GM06990 (cell line): ENCODE measurements at places on chromosomes 12 and 14.

GRCh38 chr12:120710031-120710804, at the start of gene UNC119B:
Gene UNC119B (plus strand): TSS chr12:120710458. CDS start chr12:120710475, 17 bp downstream.
- peak; percentile 68 for DNase-seq

- no peak for DNase-seq
Measured at GRCh38 chr14:96370528-96370927, 7.2 kb downstream of the GSKIP start.

DNA sequence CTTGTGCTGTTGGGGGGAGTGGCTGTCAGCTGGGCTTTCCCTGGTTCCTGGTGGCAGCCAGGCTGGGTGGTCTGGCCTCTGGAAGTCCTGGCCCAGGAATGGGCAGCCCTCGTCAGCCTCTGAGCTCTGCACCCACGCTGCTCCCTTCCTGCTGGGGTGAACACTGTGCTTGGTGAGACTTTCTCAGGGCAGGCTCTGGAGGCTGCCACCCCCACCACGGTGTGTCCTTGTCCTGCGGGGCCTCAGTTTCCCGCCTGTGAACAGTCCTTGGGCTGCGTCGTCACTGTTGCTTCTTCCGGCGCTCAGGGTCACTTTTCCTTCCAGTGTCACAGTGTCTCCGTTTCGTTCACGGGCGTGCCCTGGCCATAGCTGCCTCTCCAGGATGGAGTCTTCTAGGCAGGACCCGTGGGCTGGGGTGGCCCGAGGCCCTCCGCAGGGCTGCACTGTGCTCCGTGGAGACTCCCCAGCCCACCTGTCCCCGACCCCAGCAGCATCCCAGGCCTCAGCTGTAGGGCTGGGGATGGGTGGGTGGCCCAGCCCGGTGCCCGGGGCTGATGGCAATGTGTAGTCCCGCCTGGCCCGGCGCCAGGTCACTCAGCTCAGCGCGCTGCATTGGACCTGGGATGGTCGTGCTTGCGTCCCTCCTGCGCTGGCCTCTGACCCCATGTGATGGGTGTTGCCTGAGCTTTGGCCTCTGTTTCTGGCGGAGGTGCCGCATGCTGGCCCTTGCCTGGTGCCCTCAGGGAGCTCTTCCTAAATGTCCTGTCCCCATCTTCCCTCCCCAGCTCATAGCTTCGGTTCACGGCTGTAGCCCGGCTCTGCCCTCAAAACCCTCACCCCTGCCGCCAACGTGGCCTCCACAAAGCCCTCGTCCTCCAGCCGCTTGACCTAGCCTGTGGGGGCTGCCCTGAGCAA, 6.8 kb downstream of the KIF26A start:
- no peak for DNase-seq

- DNase-seq = no peak
Measured at GRCh38 chr12:122932207-122932606, 34.1 kb downstream of the ABCB9 start.

GRCh38 chr14:98208211-98208611, 1063.8 kb downstream of the BCL11B start:
- DNase-seq = no peak

DNA sequence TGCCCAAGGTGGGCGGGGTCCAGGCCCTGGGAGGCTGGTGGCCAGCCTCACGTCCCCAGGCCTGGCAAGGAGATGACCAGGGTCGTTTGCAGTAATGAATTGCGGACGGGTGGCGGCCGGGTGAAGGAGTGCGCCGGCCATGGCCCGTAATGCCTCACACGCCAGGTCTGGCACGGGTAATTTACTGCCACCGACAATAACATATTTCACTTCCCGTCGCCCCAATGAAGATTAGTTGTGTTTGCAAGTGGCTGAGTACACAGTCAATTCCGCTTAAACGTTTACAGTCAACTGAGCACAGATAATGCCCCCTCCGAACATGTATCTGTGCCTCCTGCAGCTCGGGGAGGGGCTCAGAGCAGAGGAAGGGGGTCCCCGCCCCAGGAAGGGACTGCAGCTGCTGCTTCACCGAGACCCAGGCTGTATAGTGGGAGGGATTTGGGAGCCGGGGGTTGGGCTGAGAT, 48.3 kb downstream of the MVK start:
- no peak for DNase-seq

GRCh38 chr12:127489061-127489460, 777.9 kb upstream of the TMEM132C start:
- no peak for DNase-seq

DNA sequence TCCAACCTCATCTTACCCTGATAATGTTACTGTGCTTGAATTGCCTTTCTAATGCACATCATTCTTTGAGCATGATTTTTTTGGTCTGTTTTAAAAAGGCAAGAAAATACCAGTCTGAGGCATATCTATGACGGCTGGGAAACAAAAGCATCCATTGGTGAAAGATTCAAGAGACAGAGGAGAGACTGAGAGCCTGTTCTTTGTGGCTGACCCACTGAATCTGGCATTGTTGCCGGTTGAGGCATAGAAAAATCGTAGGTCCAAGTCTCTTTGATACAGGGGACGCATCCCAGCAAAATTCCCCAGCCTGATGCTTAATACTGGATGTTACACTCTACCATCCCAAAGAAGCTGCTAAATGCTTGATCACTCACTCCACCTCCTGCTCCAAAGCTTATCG, 2.9 kb upstream of the KLHL42 start:
- no peak for DNase-seq

DNA sequence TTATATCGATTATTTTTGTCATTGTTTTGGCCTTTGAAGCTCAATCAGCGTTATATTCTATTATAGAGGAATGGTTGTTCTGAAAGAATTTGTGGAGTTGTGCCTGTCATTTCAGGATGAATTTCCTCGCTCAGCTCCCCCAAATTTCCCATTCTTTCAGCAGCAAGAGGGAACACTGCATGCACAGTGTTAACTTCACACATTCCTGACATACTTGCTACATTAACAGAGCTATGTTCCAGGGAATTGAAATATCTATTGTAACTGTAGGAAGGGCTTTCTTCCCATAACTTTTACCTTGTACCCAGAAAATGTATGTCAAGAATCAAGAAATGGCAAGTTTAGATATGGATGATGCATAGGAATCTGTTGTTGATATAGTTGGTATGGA, 379.0 kb downstream of the LRIG3 start:
- no peak for DNase-seq

GRCh38 chr12:56928262-56928661, 5.9 kb downstream of the SDR9C7 start:
- DNase-seq = no peak

GRCh38 chr14:76698191-76698590, 63.1 kb upstream of the VASH1 start:
- DNase-seq = no peak

DNA sequence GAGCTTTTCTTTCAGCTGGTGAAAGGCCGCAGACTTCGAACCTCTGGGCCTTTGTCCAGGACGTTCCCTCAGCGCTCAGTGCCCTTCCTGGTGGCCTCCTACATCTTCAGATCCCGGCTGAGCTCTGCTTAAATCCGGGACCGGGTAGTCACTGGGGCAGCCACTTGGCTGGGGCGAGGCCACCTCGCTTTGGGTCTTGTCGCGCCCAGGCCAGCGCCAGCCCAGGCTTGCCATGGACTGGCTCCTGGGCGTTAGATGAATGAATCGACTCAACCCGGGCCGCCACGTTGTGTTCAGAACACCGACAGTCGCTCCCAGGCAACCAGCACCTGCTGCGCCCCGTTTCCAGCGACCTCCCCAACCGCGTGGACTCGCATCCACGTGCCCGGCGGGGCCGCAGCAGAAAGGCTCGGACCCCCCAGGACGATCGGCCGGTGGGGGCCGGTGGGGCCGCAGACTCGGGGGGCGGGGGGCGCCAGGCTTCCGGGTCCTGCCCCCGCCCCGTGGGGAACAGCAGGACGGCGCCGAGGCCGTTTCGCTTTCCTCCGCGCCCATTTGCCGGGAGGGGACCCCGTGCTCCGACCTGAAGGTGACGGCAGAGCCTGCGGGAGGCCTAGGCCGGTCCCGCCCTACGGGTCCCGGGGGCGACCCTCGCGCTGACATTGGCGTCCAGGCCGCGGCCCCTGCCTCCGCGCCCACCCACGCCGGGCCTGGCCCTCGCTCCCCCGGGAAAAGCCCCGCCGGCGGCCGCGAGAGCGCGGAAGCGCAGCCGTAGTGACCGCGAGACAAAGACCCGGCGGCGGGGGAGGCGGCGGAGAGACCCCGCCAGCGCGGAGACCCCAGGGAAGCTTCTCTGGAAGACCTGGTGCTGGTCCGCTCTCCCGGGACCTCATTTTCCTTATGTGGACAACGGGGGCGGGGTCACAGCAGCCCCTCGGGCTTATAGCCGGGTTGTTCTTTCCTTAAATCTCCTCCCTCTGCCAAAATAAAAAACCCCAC, 37.3 kb upstream of the RCOR1 start:
- DNase-seq = peak; percentile 63

DNA sequence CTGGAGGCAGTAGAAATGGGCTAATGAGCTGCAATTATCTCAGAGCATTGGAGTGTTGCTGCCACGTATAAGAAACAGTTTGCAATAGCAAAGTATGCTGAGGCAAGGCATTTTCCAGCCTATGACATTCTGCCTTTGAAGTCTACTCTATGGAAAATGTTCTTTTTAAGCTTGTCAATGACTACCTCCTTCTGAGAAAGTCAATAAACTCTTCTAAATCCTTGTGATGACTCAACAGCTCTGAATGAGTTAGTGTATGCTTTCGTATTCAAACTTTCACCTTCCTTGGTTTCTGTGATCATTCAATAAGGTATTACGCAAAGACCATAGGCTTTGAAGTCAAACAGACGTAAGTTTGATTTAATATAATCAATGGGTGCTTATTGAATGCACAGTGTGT, 111.2 kb downstream of the CAPZA3 start:
- no peak for DNase-seq

GRCh38 chr12:104049278-104049902, 597 bp downstream of the GLT8D2 start:
- DNase-seq = no peak

DNA sequence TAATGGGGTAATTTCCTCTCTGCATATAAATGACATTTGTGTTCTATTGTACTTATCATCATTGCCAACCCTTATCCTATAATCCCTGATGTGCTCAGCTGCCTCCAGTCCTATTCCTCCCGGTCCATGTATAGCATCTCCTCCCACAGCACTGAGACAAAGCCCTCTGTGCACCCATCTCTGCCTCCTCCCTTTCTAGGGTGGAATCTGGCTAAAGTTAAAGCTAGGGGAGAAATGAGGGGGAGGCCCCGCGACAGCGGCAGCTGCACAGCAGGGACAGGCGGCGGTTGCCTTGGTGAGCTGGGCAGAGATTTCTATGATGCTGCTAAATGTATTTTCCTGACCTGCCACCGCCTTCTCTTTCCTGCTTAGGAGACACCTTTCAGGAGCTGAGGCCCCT, 12.8 kb upstream of the ZDHHC22 start:
- DNase-seq = no peak

GRCh38 chr14:75428230-75429104, 645 bp downstream of the JDP2 start:
- DNase-seq = peak; percentile 24

- peak; percentile 10 for DNase-seq
Measured at GRCh38 chr14:75824318-75824717, 157.5 kb downstream of the TGFB3 start.

GRCh38 chr12:93080994-93081809, 152.1 kb upstream of the EEA1 start:
- no peak for DNase-seq

DNA sequence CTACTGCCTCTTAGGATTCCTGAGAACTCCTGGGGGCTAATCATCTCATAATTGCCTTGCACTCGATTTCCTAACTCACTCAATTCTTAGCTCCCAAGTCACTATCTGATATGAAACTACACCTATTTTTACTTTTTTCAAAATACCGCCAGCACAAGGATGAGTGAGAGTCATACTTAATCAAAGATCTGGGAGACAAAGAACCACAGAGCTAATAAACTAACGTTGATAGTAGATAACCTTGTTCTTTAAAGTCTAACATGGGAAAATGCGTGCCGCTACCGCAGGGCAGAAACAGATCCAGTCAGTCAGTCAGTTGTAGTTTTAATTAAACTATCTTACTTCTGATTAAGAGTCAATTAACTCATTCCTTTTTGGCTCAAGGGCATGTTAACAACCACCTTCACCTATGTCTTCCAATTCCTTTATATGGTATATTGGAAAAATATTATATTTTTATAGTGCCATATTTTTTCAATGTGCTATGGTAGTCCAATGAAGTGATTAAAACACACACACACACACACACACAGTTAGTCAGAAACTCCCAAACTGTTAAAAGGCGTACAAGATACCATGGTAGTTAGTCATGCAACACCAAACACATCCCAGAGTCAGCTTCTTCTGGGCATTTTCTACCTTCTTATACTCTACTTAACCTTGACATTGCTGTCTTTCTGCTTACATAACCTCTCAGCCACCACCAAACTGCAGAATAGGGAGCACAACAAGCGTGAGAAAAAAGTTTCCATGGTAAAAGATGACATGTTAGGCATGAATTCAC, 114.0 kb downstream of the KLHL28 start:
- DNase-seq = no peak

DNA sequence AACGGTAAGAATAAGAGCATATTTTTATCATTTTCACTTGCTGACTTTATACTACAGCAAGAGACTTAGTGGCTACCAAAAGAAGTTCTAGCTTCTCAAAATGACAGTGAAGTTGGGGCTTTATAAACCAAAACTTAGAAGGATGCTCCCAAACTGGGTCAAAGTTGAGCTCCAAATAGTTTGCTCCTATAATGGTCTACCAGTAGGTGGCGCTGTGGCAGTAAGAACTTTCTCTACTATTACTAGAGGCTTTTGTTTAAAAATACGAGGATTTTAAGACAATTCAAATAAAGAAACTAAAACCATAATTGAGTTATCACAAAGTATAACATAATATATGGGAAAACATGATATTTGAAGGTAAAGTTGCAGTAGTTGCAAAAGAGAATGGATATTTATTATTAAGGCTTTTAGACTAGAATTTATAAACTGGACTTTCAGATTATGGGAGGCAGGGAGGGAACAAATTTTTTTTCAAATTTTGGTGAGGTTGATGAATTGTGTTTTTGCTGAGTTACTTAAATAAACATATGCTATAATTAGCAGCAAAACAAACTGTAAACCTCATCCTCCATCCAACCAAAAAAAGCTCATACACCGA, 75.0 kb downstream of the TGFB3 start:
- DNase-seq = peak; percentile 9

GRCh38 chr14:91244501-91244901, at the start of gene GPR68:
Gene GPR68 (minus strand): TSS chr14:91244704. CDS start chr14:91235050, 9,654 bp downstream.
- no peak for DNase-seq

- DNase-seq = no peak
Measured at GRCh38 chr12:93827669-93828068, 150.5 kb downstream of the CRADD start.

DNA sequence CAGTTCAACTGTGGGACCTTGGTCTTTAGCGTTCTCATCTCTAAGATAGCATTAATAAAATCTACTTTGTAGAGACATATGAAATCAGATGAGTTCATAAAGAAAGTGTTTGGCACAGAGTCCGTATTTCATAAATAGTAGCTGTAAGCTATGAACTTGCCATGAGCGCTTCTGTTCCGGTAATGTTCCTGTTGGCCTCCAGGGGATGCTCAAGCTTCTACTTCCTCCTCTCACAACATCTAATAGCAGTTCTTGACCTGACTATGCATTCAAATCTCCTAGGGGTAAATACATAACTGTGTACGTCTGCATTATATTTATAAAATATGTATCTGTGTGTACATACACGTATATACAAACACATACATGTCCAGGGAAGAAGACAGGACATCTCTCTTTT, 288.2 kb upstream of the TMPO start:
- DNase-seq = no peak
